ENCODE measurements at places on chromosomes 13 and 19.

GRCh38 chr13:101527130-101527529 lies 74.7 kb downstream of the ITGBL1 start:
- DNase-seq = no peak

DNA sequence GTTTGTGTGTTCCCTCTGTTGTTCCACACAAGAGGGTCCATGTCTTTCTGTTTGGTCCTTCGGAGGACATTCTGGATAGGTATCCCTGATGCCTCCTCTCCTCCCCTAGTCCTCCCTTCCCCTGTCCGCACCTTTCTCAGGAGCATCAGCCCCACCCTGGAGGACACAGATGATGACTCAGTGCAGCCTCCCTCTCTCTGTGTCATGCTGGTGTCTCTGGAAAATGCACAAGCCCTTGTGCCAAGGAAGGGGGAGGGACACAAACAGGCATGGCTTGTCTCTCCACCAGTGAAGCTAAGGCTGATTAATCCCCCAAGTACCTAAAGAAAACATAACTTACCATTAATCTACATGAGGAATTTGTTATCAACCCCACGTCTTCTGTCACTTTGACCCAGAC lies 16.2 kb upstream of the TNFRSF19 start:
- DNase-seq = no peak

DNA sequence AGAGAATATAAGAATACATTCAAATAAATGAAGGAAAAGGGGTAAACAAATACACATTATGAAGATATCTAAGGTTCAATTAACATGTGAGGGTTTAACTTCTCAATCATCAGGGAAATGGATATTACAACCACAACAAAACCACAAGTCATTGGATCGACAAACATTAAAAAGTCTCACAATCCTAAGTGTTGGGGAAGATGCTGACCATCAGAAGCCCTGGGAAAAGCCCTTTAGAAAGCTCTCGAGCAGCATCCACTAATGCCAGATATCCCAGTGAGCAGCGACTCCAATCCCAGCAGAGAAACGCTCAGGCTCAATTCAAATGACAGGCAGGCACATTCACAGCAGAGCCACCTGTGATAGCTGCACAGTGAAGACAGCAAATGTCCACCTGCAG lies 3.1 kb downstream of the TPRX1 start:
- DNase-seq = no peak

DNA sequence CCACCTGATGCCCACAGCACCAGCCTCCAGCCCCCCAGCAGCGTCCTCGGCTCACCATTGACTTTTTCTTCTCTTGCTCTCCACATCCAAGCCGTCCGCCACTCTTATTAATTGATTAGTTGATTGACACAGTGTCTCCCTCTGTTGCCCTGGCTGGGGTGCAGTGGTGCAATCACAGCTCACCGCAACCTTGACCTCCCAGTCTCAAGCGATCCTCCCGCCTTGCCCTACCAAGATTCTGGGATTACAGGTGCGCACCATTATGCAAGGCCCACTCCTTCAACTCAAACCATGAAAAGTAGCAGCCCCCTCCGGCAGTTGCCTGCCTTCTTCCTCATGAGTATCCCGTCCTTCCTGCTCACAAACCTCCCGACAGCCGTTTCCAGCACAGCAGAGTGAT lies 921 bp upstream of the TEX29 start:
- DNase-seq = no peak
